Globus pallidus (tissue), 1 donor: ENCODE measurements at places on chromosomes 4 and X.
A peak's percentile ranks its signal among the peaks of the same experiment; 100 is the strongest.

DNA sequence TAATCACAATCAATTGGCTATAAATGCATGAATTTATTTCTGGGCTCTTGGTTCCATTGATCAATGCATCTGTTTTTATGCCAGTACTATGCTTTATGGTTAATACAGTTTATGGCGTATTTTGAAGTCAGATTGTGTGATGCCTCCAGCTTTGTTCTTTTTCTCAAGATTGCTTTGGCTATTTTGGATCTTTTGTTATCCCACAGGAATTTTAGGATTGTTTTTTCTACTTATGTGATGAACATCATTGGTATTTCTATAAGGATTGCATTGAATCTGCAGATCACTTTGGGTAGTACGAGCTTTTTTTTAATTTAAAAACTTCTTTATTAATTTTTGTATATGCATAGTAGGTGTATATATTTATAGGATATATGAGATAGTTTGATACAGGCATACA, 338.7 kb upstream of the IGFBP7 start:
- no peak for DNase-seq

DNA sequence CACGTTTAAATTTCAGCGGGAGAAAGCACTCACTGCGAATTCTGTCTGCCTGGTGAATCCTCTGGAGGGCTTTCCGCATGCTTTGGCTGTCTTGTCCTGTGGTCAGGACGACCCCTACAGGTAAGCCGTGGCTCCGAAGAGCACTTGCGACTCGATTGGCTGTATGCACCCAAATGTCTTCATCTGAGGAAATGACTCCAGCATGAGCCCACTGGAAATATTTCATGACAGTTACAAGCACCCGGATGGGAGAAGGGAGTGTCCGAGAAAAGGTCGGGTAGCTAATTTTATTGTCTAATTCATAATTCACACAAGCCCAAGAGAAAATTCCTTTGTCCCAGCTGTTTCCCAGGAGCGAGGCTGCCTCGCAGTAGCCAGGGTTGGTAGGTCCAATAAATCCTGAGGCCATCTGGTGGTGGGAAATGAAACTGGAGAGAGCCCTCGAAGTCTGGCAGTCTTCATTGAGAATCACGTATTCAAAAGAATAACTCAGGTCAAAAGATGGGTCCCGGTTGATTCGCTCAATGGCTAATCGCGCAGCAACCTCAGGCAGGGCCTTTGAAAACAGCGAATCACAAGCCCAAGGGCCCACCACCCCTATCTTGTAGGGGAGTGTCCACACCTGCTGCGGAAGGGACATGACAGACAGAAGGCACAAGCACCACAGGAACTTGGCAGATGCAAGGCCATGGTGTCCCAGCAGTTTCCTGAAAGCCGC, 6.6 kb downstream of the GUCY2F start:
- peak; percentile 48 for DNase-seq

DNA sequence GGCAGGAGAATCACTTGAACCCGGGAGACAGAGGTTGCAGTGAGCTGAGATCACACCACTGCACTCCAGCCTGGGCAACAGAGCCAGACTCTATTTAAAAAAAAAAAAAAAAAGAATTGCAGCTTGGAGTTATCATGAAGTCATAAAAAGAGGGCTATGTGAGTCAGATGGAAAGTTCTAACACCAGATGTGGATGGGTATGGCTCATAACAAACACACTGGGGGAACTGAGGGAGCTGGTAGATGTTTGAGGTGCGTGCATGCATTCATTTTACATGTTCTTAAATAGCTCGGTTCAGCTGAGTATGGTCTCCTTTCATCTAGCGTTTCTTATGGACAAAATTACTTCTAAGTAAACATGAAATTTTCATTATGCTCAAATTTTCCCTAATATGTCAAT, 11.7 kb downstream of the TRMT2B start:
- no peak for DNase-seq

DNA sequence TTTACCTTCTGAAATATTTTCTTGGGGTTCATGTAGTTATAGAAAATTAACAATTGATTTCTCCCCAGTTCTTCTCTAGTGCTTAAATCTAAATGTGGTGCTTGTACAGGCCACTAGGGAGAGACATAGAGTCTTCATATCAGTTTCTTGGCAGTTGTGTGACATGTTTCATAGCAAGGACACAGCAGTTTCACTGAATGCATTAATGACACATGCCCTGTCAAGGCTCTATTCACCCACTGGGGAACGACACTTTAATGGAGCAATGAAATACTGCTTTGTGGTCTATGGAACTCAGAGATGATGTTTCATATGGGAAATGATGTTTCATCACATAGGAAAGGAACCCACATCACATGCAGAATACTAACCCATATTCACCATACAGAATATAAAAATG, 2.8 kb downstream of the VEGFC start:
- peak; percentile 36 for DNase-seq

DNA sequence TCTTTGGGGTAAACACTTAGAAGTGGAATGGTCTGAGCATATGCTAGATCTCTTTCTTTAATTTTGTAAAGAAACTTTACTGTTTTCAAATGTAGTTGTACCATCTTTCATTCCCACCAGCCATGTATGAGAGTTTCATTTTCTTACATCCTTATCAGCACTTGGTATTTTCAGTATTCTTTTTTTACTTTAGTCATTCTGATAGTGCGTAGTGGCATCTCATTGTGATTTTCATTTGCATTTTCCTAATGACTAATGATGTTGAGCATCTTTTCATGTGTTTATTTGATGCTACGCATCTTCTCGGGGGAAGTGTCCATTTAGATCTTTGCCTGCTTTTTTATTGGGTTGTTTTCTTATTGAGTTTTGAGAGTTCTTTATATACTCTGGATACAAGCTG, 71.3 kb upstream of the PRPS1 start:
- no peak for DNase-seq

- no peak for DNase-seq
Measured at GRCh38 chrX:153226344-153227185, 47.5 kb downstream of the MAGEA1 start.

GRCh38 chrX:43315622-43316021, 340.5 kb upstream of the MAOA start:
- DNase-seq: no peak

GRCh38 chr4:82372517-82373485, 990 bp downstream of the HNRNPD start:
- peak; percentile 58 for DNase-seq

DNA sequence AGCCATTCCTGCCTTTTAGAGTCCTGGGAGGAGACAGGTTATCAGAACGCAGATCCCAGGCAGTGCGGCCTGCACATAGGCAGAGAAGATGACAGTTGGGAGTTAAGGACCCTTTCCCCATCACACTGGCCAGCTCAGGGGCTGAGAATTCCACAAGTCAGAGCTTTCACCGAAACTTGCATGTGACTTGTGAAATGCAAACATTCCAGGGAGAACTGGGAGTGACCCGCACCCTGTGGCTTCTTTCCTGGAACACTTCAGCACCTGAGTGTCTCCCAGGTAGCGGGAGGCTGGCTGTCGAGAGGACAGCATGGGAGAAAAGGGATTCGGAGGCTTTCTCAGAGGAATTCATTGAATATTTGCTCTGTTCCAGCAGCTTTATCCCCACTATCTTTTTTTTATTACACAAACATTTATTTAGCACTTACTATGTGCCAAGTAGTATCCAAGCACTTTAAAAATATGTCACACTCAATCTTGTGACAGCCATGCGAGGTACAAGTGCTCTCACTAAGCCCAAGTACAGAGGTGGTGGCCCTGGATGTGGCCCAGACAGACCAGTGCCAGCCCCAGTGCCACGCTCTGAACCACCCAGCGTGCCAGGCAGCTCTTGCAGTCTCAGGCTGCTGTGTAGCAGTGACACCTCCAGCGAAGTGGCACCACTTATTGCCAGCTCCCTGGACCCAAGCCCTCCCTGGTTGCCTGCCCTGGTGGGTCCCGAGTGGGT, 100.5 kb downstream of the PHKA2 start:
- no peak for DNase-seq

DNA sequence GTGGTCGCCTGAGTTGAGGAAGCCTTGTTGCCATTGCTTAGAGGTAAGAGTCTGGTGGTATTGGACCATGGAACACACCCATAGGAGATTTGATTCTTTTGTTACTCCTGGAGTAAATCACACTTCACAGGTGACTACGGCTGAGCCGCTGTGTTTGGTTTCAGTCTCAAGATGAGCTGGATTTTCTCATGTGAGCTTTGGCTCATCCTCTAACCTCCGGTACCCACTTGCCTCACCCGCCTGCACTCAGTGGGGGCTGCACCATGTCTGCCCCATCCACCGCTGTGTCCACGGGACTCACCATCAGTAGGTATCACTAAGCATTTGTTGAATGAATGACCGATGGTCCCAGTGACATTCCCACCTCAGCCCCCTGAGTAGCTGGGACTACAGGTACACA, 52.7 kb downstream of the HTT-AS start:
- DNase-seq: no peak

DNA sequence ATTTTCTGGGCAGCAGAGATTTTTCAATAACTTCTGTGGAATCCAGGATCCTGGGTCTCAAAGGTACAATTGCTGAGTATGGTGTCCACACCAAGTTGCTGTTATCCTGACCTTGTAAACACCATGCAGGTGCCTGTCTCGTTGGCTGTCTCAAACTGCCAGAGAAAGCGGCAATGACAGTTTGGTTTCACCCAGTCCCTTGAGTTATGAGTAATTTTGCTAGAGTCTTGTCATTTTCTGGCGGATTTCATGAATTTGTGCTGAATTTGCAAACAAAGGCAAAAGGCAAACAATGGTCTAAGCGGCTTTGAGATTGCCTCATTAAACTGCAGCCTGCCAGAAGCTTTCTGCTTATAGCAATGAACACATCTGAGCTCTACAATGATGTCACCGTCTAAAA, 847.9 kb downstream of the RAB28 start:
- DNase-seq: no peak

DNA sequence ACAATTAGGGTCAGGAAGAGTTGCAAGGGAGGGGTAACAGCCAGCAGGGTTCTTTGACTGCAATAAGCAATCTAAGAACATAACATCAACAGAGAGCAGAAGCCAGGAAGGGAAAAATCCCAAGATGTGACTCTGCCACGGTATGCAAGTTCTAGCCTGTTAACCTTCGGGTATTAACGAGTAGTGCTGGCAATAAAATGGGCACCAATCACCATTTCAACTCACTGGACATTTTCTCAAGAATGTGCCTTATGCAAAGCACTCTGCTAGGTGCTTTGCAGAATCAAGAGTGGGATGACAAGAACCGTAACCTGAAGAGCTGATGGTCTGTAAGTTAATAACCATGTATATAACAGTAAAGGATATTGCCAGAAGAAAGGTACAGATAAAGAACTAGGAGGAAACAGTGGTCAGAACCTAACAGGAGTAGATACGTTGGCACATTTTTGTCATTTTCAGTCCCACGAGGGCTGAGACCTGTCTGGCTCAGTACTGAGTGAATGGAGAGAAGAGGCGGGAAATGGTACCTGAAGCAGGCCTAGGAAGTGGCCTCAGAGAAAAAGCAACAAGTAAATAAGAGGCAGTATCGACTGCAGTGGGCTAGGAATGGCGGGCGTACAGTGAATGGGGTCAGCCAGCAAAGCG, 2.7 kb downstream of the ELOVL6 start:
- peak; percentile 24 for DNase-seq

GRCh38 chr4:120977435-120977997, 55.0 kb upstream of the PRDM5 start:
- DNase-seq: peak; percentile 1

- DNase-seq: no peak
Measured at GRCh38 chrX:119240356-119240755, 4.3 kb downstream of the PGRMC1 start.
